Heart right ventricle (tissue), 16 donors: ENCODE measurements at places on chromosomes 2 and 18.
A peak's percentile ranks its signal among the peaks of the same experiment; 100 is the strongest.

DNA sequence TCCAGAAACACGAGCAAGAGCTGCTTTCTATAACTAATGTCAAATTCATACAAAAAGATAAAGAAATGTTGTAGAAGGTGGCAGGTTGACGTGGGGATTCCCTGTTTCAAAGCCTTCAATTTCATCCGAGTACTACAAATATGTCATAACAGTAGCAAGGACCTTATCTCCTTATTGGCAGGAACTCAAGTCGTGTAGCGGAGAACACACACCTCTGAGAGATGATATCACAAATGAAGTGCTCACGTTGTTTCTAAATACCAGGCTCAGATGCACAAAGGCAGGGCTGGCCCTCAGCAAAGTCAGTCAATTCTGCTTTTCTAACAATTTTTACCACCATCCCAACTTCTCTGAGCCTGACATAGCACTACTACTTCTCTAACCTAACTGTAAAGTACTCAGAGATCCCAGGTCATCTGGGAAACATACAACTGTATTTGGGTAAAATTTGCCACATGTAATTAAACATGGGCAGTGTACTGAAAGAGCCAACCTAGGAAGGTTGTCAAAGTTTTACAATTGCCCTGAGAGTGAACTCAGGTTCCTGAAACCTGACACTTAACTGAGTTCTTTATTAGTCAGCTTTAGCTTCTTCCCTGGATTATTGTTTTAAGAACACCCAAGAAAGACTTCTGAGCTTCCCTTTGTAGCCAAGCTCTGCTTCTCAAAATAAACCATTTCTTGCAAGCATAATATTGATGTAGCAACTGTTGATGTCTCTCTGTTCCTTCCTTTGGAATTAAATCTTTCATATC, 813.7 kb upstream of the ACVR2A start:
- DNase-seq, result no peak

DNA sequence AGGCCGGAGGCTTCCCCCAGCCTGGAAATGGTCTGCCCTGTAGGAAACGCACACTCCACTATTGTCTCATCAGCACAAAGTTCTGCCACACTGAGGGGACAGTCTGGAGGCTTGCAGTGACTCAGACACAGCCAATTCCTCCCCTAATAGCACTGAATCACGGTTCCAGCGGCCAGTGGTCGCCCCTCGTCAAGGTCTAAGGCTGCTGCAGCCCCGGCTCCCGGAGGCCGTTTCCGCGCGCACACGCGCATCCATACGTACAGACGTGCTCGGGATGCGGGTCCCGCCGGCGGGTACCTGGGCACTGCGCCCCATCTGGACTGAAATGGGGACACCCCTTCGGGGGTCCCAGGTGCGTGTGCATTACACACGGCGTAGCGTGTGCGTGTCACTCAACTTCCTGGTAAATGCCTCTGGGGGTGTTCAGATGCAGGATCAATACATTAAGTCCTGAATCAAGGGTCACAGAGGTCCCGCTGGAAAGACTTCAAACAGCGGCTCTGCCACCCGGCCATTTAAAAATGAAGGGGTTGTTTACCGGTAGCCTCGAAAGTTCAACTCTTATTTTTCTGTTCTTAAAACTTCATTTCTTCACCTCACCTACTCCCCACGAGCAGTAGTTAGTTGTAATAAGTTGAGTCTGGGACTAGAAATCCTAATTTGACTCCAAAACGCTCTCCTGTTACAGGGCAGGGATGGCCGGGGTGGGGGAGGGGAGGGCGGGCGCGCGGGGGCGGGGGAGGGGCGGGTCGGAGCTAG, 572 bp upstream of the ZNF516 start:
- peak; percentile 38 for DNase-seq

- DNase-seq, result no peak
These were observed 334.3 kb upstream of the VWC2L start for GRCh38 chr2:214076527-214076926.

DNA sequence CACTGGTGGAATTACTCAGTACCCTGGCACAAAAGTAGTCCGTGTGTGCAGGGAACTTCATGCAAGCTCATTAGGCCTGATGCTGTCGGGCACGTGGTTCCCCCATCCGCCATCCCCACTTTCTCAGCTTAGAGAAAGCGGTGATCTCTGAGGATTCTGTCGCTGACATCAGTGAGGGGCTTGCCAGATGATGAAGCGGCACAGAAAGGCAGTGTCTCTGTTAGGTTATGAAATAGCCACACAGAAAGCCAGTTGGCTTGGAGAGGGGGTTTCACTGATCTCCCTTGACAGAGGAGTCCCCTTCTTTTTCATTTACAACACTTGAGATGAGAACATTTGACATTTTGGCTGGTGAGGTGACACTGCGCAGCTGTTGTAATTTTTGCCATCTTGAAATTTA, 179.7 kb downstream of the FAM210A start:
- no peak for DNase-seq

- DNase-seq, result no peak
These were observed 96.6 kb upstream of the GPR45 start for GRCh38 chr2:105144941-105145300.

DNA sequence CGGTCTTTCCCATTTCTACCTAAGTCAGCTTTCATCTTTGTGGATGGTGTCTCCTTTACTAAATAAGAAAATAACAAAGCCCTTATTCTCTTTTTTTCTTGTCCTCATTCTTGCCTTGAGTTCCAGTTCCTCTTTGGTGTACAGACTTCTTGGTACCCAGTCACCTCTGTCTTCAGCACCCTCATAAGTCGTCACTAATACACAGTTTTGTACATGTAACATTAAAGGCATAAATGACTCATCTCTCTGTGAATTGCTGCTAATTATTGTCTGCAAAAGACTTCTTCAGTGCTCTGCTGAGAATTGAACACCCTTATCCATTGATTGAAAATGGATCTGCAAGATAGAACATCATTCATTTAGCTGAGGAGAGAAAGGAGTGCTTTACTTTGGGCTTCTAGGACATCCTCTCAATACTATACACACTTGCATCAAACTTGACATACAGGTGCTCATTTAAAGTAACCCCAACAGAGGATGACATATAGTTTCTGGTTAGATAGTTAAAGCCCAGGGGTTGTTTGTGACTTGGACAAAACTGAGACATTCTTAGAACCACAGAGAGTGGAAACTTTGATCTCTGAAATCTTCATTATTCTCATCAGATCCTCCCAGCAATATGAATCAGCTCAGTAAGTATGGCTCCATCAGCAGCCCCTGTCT, 97.0 kb downstream of the XRCC5 start:
- DNase-seq, result no peak

DNA sequence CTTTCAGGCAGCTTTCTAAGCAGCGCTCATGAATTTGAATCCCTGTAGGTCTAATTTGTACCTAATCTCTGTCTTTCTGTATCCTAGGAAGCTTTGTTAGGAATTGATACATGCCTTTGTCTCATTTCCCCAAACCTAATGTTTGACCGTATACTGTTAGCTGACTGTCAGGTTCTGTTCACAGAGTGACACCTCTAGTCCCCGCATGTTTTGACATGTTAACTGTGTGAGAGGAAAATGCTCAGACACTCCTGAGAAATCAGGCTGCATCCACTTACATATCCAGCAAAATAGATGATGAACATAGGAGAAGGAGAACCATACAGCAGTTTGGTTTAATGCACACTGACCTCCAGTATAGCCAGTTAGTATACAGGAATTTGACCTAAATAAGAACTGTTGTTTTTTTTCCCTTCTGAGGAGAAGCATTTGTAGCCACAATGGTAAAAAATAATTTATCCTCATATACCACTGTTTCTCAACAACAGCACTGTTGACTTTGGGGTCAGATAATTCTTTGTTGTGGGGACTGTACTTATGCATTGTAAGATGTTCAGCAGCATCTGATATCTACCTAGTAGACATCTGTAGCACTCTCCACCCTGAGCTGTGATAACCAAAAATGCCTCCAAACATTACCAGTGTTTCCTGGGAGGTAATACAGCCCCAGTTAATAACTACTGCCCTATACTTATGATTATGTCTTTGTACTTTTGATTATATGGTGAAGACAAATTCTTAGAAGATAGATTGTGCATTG, 130.9 kb downstream of the NCOA1 start:
- no peak for DNase-seq

DNA sequence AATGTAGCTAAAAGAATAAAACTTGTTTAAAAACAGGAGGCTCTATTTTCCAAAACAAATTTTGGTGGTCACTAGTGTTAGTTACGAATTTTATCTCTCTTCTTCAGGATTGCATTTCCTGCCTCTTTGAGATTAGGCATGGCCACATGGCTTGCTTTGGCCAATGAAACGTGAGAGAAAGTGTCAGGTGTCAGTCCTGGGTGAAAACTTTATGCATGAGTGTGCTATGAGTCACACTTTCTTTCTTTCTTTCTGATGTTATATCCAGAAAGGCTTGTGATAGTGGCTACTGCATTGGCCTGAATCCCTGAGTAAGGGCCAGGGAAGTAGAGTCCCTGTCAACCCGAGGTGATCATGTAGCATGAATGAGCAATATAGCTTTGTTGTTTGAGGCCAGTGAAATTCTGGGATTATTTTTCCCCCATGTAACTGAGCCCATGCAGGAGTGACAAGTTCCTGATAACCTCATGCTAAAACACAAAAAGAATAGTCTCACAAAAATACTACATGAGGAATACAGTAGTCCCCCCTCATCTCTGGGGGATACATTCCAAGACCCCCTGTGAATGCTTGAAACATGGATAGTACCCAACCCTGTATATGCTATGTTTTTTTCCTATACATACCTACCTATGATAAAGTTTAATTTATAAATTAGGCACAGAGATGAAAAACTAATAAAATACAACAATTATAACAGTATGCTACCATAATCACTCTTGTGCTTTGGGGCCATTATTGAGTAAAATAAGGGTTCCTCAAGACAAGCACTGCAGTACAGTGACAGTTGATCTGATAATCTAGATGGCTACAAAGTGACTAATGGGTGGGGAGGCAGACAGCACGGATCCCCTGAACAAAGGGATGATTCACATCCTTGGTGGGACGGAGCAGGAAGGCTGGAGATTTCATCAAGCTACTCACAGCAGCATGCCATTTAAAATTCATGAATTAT, 109.5 kb downstream of the CDC42EP3 start:
- DNase-seq, result no peak

DNA sequence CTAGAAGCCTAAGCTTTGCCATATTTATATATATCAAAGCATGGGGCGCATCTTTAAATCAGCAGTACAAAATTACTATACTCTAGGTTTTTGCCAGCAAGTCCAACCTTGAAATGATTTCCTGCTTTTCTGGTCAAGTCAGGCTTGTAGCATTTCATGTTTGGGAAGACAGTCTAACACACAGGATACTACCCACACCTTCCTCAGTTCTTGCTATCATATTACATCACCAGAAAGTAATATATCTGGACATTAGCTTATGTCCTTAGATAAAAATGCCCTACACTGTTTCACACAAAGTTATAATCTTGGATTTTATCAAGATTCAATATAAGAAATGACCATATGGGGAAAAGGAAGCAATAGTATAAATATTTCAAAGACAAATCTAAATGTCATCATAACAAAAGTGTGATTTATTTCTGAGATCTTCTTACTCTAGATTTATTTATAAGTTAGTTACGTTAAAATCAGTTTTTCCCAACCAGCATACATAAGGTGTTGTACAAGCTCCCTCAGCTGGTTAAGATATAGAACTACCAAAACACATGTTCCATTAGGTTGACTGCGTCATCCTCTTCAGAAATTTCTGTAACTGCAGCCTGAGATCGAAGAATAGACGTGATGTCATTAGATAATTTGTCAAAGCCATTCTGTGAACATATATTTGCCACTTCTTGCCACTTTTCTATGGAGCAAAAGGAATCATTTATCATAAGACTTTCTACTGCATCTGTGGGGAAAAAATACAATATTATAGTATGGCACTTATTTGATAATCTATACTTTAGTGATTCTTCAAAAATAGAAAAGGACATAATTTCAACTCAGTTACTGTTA, 56.6 kb downstream of the CLHC1 start:
- DNase-seq, result no peak

DNA sequence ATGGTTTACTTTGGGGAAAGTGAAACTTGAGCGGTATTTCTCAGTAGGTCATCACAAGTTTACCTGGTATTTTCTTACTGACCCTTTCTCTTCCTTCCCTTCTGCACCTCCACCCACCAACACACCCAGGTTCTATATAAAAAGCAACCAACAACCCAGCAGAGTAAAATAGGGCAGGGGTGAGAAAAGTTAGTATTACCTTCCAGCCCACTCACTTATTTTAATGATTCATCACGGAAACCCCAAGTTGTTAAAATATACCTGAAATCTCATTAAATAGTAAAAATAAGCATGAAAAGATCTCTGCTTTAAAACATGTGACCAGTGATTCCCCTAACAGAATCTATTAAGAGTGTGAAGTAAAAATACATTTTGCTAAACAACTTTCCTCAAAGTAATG, 306.1 kb downstream of the ZEB2 start:
- DNase-seq, result no peak

GRCh38 chr2:196170213-196170605, 1.2 kb downstream of the STK17B start:
- no peak for DNase-seq

- no peak for DNase-seq
These were observed 4.6 kb downstream of the EFHD1 start for GRCh38 chr2:232637866-232638583.

DNA sequence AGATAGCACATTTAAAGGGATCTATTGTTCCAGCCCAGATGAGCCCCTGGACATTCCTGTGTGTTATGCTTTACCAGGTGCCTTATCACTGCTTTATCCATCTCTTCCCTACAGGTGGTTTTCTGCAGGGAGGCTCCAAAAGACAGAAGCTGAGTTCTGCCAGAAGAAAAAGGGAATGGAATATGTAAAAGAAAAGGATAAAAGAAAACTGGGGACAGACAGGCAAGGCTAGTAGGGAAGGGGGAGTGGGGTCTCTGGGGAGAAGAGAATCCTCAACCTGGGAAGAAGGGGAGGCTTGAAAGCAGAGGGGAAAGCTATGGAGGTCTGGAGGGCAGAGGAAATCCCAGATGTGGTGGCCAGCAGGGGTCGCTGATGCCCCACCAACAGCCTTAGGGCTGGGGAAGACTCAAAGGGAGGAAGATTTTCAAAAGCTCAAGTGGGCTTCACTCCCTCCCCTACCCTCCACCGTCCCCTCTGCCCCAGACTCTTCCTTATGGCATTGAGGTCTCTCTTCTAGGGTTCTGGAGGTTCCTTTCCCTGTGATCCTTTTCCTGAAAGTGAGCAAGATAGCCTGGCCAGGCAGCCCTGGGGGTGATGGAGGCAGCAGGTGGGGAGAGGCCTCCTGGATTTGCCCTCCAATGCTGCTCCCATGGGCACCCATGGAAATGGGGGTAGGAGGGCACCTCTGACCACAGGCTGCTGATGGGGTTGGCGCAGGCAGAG, 178.1 kb upstream of the PKDCC start:
- DNase-seq, result peak; percentile 85

GRCh38 chr18:23127090-23127489, 8.2 kb upstream of the CABLES1 start:
- no peak for DNase-seq

- no peak for DNase-seq
These were observed 47.9 kb upstream of the ITGAV start for GRCh38 chr2:186542002-186542401.

DNA sequence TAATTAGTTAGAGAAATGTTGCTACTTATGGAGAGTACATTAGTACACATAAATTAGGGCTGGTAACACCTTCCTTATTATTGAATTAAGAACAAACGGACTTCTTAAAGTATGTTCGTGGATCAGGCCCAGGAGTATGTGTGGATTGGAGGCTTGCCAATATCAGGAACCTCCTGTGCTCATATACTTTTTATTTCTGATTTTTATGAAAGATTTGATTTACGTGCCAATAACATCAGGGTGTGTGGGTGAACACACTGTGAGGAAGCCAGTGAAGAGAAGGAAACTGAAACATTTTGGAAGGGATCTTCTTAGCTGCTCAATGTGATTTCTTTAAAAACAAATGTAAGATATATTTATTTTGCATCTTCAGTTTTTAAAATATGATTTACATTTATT, 113.0 kb downstream of the EFEMP1 start:
- no peak for DNase-seq
